ENCODE measurements at places on chromosomes 2 and 18.
A peak's percentile ranks its signal among the peaks of the same experiment; 100 is the strongest.

- DNase-seq: peak; percentile 38
These were observed at the start of gene ARMC9 for GRCh38 chr2:231198291-231199173. Gene ARMC9, plus strand, starts transcription at chr2:231198631. Its CDS starts 7,608 bp downstream, at chr2:231206239.

GRCh38 chr2:74131901-74132300 is 15.8 kb downstream of the BOLA3 start:
- DNase-seq: no peak

GRCh38 chr2:147416099-147416498 is 428.7 kb upstream of the ACVR2A start:
- DNase-seq: no peak

GRCh38 chr2:47218066-47218581 is 63.0 kb upstream of the STPG4 start:
- DNase-seq: no peak

GRCh38 chr18:55588870-55589595 is 1.0 kb upstream of the TCF4 start:
- no peak for DNase-seq

GRCh38 chr2:164621764-164622105 is 453 bp upstream of the GRB14 start:
- no peak for DNase-seq

- no peak for DNase-seq
These were observed 31.3 kb upstream of the LINC00305 start for GRCh38 chr18:64180171-64180570.

DNA sequence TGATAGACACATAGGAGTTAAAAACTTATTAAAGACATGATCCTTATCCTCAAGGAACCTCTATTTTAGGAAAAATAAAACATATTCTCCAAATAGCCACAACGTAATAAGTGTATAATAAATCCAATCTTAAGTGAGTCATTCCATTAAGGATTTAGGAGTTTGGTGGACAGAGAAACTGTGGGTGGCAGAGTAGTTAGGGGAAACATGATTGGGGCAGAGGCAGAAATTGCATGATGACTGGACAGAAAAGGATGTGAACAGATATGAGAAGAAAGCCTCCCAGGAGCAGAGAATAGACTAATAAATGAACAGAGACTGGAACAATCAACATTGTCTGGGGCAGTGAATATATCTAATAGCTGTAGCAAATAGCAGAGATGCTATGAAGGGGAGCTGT is 48.1 kb upstream of the SIGLEC15 start:
- DNase-seq: no peak

- no peak for DNase-seq
These were observed 77.2 kb downstream of the LIPG start for GRCh38 chr18:49638891-49639557.

DNA sequence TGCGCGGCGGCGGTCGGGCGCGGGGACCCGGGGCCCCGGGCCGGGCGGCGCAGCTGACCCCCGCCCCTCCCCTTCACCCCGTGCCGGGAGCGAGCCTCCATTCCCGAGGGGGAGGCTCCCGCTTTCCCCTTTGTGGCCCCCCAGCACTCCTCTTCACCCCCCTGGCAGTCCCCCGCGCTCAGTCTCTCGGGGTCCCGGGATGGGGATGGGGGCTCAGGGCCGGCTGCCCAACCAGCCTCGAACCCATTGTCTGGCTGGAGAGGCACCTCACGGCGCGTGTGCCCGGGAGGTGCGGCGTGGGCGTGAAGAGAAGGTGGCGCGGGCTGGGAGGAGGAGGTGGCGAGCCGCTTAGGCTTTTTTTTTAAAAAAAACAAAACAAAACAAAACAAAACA is 748 bp downstream of the FMNL2 start:
- DNase-seq: no peak

GRCh38 chr2:152523091-152523490 is 188.1 kb downstream of the FMNL2 start:
- DNase-seq: no peak

GRCh38 chr18:61308795-61309393 is 24.3 kb upstream of the CDH20 start:
- DNase-seq: no peak

DNA sequence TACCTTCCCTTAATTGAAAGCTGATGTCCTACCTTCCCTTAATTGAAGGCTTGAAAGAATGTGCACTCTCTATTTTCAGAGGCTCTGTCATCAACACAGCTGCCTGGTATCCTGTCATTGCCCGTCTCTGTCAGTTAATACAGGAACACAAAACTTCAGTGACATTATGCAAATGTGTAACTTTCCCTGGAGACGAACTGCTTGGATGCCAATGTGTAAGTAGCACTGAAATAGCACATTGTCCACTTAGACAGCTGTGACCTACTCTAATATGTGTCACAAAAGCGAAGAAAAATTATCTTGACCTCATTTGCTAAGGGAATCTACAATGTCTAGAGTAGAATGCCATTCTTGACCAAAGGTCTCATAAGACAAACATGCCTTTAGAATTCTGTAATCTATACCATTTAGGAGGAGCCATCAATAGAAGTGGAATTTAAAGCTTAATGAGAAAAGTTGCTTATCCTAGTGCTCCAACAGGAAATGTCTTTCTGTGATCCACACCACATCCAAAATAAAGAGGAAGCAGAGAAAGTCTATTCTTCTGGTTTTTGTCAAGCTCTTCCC is 138.1 kb downstream of the BARD1 start:
- DNase-seq: no peak

DNA sequence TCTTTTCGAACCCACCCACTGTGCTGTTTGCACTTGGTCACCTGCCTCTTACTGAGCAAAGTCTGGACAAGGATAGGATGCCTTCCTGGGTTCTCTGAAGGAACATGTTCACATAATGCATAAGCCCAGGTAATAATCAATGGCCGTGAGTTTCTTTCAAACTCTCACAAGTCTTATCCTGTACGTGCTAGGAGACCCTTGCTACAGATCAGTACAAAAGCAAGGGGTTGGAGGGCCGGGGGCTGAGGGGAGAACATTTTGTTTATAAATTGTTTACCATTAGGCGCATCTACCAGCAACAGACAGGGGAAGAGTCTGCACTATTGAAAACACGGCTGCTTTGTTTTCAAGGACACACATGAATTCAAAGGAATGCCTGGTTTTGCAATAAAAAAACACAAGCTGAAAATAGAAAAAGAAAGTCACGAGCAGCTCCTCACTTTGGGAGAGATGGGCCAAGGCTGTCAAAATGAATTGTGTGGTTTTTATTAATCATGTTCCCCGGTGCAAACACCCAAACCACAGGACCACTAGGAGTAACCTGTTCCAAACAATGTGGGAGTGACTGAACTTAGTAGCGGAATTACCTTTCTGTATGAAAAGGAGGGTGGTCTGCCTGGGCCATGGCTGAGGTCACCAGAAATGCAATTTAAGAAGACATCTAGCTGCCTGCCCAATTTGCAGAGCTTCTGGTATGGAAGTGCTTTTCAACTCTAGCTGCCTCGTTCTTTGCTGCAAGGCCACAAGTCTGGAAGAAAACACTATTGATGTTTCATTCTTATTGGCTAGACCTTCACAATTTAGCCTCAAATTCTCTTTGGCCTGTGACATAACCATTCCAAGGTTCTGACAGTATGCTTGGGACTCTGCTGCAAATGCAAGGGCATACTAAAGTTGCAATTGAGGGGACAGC is 73.5 kb downstream of the CCBE1 start:
- no peak for DNase-seq

GRCh38 chr2:215843579-215843978 is 169.8 kb downstream of the MREG start:
- no peak for DNase-seq

- no peak for DNase-seq
These were observed 1.8 kb upstream of the FIGN start for GRCh38 chr2:163737563-163737962.

DNA sequence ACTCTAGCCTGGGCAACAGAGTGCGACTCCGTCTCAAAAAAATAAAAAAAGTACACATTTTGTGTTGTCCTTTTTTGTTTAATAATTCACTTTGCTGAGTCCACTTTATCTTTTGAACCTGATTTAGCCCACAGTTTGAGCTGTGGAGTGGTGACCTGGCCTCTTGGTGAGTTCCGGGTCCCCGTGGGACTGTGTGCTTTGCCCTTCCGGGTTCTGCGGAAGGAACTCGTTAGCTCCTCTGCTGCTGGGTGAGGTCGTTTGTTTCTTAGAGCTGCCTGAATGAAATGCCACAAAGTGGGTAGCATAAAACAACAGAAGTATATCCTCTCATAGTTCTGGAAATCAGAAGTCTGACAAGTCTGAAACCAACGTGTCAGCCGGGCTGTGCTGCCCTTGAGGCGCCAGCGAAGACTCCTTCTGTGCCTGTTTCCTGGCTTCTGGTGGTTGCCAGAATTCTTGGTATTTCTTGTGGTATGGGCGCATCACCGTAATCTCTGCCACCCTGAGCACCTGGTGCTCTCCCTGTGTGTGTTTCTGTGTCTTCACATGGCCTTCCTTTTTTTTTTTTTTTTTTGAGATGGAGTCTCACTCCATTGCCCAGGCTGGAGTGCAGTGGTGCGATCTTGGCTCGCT is 3.5 kb downstream of the EFHD1 start:
- peak; percentile 32 for DNase-seq

DNA sequence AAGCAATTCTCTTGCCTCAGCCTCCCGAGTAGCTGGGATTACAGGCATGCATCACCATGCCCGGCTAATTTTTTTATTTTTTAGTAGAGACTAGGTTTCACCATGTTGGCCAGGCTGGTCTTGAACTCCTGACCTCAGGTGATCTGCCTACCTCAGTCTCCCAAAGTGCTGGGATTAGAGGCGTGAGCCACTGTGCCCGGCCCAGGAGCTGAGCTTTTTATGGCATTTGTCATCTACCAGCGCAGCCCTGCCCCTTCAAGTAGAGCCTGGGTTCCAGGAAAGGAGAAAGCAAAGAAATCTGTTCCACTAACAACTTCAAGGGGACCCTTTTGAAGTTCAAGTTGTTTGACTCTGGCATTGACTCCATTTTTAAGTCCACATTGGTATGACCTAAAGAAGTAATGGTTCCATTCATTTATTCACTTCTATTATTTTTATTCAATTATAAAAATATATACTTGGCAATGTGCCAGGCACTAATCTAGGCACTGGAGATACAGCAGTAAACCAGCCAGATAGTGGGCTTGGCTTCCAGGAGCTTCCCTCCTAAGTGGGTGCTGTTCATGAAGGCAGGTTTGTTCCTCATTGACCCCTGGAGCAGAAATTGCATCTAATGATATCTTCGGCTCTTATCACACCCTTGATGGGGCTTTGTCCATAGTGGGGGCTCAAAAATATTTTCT is 8.0 kb upstream of the SFTPB start:
- DNase-seq: no peak

DNA sequence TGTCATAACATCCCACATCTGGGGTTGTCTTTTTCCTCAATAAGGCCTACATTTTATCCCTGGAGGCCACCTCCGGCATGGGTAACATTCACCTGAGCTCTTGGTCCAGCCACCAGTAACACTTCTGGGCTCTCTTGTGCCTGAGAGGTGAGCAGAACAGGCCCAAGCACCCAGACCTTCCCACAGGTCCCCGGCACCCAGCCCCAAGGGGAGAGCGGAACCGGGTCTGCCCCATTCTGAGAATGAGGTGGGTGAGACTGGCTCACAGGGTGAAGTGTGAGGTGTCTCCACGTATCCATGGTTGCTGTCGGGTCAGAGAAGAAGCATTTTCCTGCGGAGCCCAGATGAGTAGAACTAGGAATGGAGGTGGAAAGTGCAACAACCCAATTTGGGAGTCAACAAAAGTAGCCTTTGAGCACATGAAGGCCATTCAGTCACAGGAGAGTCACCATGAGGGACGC is 496.7 kb upstream of the MYT1L start:
- DNase-seq: no peak
